ENCODE measurements at places on chromosomes 11 and 22.

GRCh38 chr11:115144914-115145313, 359.3 kb downstream of the CADM1 start:
- DNase-seq = no peak

GRCh38 chr11:32616903-32617302, 33.3 kb downstream of the EIF3M start:
- no peak for DNase-seq

- no peak for DNase-seq
Measured at GRCh38 chr11:2691355-2691761, 8.4 kb downstream of the KCNQ1OT1 start.

- DNase-seq = peak; percentile 85
Measured at GRCh38 chr22:24503137-24503842, 8.2 kb downstream of the UPB1 start.

DNA sequence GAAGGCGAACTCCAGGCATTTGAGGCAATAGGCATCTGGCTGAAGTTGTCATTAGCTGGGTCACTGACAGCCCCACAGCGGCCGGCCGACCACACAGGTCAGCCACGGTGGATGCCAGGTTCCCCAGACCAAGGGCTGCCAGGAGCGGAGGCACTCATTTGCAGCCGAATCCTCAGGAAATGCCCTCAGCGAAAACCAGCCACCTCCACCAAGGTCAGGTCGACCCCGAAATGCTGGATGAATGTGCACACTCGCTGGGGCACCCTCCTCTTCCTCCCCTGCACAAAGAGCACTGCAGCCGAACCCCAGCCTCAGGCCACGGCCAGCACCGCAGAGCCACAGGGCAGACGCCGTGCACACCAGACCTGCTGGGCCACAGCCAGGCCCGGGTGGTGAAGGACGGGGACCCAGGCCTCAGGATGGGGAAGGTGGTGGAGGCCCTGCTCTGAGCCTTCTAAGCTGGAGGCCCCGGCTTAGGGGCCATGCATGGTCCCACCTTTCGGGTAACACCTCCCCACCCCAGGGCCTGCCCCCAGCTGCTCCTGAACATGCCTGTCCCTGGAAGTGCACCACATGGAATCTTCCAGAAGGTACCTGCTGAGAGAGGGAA, 206.0 kb downstream of the BRD1 start:
- DNase-seq = no peak

GRCh38 chr11:96263238-96263763, 79.7 kb downstream of the MAML2 start:
- no peak for DNase-seq

DNA sequence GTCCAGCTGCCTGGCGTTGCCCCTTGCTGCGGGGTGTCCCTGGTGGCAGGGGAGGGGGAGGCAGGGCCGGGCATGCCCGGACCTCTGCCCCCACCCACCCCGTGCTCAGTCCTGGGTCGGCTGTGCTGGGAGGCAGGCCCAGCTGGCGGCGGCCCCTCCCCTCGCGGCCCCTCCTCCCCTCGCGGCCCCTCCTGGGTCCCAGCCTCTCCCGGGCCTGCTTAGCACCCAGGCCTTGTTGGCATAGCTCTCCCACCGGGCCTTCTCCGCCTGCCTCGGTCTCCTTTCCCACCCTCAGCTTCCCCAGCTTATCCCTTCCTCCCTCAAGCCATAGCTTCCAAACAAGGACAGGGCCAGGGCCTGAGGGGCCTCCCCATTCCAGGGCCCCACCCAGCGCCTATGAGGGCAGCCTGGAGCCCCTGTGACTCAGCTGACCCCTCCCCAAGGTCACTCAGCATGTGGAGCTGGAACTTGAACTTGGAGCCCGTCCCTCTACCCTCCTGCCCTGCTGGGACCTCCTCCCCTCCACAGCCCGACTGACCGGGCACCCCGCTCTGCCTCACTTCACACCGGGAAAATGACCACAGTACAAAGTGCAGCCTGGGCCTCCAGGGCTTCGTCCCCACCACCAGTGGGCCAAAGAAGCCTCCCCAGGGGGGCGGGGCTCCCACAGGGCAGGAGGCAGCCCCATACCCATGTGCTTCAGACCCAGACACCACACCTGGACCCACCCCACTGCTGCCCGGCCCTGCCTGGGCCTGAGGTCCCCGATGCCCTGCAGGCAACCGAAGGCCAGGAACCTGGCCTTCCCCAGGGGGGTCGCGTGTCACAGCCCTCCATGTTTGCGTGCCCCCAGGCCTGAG, 1.2 kb downstream of the EPS8L2 start:
- DNase-seq = no peak

- no peak for DNase-seq
Measured at GRCh38 chr22:25161916-25162530, 37.6 kb upstream of the CRYBB3 start.

- DNase-seq = peak; percentile 87
Measured at GRCh38 chr22:46058091-46058420, 81.1 kb upstream of the WNT7B start.

- DNase-seq = peak; percentile 76
Measured at GRCh38 chr11:68839911-68840641, 1.6 kb downstream of the CPT1A start.

GRCh38 chr22:23539135-23539838, 40.8 kb downstream of the IGLL1 start:
- DNase-seq = peak; percentile 92

DNA sequence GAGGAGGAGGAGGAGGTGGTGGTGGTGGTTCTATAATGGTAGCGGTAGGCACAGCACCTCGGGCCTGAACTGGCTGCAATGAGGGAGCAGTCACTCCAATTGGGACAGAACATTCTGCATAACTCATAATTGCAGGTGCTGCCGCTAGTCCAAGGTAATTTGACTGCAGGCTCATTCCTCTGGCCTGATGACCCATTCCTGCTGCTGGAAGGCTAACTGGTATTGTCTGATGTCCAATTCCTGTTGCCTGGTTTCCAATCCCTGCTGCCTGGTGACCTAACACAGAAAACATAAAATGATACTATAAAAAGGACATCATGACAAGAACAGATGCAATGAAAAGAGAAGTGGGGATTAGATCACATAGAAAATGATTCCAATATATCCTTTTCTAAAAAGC, 7.9 kb upstream of the AGBL2 start:
- no peak for DNase-seq

GRCh38 chr11:74023276-74023675, 14.4 kb upstream of the UCP3 start:
- no peak for DNase-seq

DNA sequence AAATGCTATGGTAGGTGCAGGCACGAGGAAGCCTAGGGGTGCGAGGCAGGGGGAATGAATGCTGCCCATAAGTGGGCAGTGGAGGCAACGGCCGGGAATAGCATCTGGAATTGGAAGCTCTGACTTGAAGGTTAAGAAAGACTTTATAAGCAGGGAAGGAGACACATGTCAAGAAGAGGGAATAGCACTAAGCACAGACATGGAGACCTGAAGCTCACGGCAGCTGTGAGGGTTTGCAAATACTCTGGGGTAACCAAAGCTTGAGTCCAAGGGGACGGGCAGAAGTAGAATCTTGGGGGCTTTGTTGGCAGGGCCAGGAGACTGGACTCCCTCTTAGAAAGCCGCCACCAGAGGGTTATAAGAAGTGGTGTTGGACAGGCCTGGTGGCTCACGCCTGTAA, 112.6 kb downstream of the CEP164 start:
- no peak for DNase-seq

- peak; percentile 81 for DNase-seq
Measured at GRCh38 chr22:31089160-31090100, 8.3 kb downstream of the SMTN start.

DNA sequence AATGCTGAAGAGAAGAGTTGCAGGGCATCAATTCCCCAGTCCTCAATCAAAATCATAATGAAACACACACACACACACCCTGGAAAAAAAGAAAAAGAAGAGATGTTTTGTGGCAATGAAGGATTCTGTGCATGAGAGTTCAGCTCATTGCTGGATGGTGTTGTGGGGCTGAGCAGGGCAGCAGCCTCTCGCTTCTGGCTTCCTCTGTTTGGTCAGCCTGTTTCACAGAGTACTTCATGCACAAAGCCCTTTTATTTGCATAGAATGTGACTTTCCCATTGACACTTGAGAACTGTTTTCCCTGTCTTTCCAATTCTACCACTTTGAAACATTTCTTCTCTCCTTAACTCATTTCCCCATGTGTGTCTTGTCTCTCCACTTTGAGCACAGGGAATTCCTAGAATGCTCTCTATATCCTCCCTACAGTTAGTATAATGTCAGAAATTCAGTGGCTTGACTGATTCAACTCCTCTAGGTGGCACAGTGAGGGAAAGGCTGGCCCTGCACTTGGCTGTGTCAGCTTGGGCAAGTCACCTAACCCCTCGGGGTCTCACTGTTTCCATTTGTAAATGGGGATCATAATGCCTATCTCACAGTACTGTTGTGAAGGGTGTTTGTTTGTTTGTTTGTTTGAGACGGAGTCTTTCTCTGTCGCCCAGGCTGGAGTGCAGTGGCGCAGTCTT, 25.4 kb upstream of the BSX start:
- no peak for DNase-seq

- DNase-seq = no peak
Measured at GRCh38 chr11:111427471-111427912, 48.4 kb upstream of the POU2AF1 start.

DNA sequence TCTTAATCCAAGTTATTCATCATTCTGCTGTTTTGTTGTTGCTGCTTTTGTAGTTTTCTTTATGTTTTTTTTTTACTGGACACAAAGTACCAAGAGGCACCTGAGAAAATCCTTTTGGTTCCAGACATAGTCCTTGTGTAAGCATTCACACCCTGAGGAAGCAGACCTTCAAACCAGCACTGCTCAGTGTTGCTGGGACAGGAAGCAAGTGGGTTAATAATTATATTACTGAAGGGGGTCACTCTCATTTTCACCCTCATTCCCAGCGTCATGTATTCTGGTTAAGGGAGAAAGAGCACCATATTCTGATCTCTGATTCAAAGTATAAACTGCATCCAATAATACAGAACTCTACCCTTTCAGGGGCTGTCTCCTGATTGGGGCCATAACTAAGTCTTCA, 5.9 kb upstream of the ALKBH3 start:
- no peak for DNase-seq

GRCh38 chr11:106187860-106188456, 110.5 kb downstream of the AASDHPPT start:
- DNase-seq = no peak

DNA sequence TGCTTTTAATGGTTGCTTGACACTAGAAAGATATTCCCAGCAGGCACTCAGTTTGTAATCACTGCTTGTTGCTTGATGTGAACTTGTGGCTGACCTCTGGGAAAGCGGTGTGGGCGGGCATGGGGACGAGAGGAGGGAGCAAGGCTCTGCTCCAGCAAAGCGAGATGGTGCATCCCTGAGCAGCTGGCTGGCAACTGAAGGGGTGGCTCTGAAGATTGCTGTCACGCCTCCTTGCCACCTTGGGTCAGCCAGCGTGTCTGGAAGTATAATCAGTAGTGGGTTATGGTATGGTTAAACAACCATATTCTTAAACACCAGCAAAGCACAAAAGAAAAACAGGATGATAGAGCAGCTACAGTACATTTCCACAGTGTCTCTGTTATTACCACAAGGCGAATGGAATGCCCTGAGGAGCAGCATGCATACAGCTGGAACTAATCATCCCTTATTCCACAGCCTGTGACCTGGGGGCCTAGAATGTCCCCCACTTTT, 124.5 kb downstream of the TRIM44 start:
- DNase-seq = no peak

GRCh38 chr11:119376197-119376847, 5.2 kb downstream of the USP2 start:
- no peak for DNase-seq

GRCh38 chr11:92332986-92333385, 108.4 kb downstream of the FAT3 start:
- no peak for DNase-seq

GRCh38 chr11:85663080-85663752, 1.7 kb downstream of the CREBZF start:
- DNase-seq = peak; percentile 71

- DNase-seq = peak; percentile 65
Measured at GRCh38 chr11:65182258-65183170, 786 bp downstream of the CAPN1 start.

DNA sequence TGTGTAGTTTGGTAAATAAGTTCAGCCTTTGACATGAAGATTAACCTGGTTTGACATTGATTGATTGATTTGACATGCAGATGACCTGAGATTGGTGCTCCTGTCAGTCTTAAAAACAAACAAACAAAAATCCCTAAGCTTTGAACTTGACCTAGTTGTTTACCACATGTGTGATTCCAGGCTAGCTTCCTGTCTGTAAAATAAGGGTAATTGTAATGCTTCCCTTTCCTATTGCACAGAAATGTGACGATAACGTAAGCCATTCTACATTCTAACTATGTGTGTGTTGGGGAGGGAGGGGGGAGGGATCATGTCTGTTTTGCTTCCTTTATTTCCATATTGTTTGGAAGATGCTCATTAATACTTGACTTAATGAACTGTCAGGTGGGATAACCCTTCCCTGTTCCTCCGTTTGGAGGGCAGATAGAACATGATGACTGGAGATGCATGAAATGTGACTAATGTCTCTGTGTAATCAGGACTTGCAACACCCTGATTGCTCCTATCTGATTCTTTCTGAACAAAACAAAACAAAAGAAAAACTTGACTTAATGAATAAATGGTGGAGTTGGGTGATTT, 106.1 kb upstream of the CLMP start:
- no peak for DNase-seq

GRCh38 chr11:80317612-80318011, 876.8 kb upstream of the TENM4 start:
- no peak for DNase-seq

DNA sequence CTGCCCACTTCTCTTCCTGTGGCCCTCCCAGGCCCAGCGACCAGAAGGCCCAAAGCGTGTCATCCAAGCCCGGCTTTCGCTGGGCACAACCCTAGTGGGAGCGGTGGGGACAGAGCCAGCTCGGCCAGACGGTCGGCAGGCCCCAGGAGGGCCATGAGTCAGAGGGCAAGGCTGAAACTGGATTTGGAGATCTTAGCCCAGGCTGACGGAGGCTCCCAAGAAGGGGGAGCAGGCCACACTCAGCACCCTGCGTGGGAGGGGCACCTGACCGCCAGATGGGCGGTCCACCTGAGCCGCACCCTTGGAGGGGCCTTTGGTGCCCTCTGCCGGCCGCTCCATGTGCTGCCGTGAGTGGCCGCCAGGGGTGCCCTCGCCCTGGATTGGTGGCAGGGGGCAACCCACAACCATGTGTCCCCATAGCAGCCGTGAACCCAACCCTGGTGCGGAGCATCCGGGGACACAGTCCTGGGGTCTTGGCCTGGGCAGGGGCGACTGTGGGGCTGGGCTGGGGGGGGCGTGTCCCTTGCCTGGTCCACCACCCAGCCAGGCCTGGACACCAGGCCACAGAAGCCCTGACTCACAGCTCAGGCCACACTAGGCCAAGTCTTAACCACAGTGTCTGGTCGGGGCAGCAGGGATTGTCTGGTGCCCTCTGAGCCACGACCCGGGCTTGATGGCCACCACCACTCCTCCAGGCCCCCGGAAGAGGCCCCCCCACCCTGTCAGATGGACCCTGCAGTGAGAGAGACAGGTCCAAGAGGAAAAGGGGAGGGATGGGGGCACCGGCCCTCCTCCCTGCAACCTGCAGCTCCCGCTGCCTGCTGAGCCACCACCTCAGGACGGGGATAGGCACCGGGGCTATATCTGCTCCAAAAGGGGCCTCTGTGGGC, 19.2 kb upstream of the TALDO1 start:
- DNase-seq = peak; percentile 95

Measured in activated CD4-positive, alpha-beta T cell treated with anti-CD3 and anti-CD28 coated beads, Interleukin-2, amount 10 ng/mL, durations not matched to agents 24 days and 14 days (primary cell).